ENCODE measurements at places on chromosomes 16 and 17.
A peak's percentile ranks its signal among the peaks of the same experiment; 100 is the strongest.

- DNase-seq: peak; percentile 20
Measured at GRCh38 chr16:27355610-27356009, 41.8 kb downstream of the IL4R start.

- no peak for DNase-seq
Measured at GRCh38 chr16:87414251-87414680, 22.1 kb downstream of the MAP1LC3B start.

- no peak for DNase-seq
Measured at GRCh38 chr16:69188236-69188549, 1.2 kb downstream of the SNTB2 start.

DNA sequence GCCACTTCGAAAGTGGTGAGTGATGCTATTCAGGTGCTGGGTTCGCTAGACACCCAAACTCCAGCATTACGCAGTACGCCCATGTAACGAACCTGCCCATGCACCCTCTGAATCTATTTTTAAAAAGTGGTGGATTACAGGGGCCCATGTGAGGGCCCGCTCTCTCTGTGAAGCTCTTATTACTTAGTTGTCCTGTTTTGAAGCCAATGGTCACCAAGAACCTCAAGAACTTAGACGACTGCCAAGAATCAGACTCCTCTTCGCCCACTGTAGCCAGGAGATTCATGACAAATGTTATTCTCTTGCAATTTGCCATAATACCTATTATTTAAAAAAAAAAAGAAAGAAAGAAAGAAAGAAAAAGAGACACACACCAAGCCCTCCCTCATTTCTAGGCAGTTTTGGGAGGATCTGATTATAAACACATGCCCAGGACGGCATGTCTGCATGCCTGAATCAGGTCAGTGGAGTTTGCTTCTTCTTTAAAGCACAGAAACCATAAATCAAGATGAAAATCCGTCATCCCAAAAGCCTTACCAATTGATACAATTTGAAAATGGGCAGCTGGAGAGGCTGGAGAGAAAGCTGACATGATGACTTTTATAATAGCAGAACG is 108.6 kb downstream of the IRX3 start:
- DNase-seq: no peak

DNA sequence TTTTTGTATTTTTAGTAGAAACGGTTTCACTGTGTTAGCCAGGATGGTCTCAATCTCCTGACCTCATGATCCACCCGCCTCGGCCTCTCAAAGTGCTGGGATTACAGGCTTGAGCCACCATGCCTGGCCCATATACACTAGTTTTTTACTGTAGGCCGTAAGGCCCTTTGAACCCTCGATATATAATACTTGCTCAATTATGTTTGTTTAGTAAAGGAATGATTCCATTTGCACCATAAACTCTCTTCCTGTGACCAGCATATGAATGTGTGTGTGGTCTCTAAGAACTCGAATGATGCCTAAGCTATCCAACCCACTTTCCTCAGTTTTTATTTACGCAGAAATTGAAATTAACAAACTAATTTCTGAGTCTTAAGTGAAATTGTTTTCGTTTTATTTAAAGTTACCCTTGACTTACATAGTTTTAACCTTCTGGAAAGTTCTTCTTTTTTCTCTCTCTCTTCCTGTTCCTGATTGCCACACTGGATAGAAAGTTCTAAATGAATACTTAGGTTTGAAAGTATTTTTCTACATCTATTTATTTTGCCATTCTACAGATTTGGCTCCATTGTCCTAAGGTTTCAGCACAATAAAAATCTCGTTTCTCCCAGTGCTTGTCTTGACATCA is 37.9 kb downstream of the PIGL start:
- no peak for DNase-seq

GRCh38 chr17:60065136-60065535 is 13.6 kb downstream of the HEATR6 start:
- DNase-seq: peak; percentile 32

DNA sequence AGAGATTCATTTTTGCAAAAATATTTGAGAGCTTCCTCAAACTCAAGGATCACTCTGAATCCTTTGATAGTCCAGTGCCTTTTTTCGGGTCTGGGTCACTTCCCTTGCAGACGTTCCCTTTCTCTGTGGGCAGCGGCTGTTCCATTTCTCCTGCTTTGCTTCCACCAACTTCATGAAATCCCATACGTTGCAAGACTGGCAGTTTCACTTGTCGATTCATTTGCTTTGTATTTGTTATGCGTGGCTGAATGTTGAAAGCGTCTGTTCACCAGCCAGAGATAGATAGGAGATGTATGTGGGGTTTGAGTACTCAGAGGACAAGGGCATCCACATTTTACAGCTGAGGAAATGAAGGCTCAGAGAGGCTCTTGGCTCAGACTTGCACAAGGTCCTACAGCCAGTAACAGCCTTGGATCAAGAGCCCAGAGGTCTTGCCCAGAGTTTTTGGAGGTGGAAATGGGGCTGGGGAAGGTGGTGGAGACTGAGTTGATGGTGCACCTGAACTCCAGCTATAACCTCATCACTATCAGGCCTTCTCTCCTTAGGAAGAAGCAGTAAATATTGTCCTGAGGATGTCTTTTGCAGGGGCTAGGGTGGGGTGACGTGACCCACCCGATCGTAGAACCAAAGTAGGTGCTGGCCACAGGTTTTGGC is 1.3 kb upstream of the CCDC102A start:
- no peak for DNase-seq

DNA sequence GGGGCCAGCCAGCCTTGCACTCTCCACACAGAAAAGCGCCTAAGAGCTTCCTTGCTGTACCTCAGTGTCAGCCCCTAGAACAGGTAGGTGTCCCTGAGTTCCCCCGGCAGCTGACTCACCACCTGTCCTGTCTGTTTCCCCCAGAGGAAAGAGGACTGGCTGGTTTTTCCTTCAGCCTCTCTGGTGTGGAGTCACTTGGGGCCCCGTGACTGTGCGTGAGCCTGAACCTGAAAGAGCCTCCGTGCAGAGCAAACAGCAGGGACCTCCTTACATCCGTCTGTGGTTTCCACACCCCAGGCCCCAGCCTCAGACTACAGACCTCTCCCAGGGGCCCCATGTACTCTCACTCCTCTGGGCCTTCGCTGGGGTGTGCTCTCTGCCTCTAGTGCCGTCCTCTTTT is 87.8 kb downstream of the GNAO1 start:
- DNase-seq: no peak

- no peak for DNase-seq
Measured at GRCh38 chr17:3910420-3911270, 5.6 kb downstream of the P2RX1 start.

GRCh38 chr17:28737770-28738679 is 5.8 kb upstream of the TRAF4 start:
- DNase-seq: no peak

DNA sequence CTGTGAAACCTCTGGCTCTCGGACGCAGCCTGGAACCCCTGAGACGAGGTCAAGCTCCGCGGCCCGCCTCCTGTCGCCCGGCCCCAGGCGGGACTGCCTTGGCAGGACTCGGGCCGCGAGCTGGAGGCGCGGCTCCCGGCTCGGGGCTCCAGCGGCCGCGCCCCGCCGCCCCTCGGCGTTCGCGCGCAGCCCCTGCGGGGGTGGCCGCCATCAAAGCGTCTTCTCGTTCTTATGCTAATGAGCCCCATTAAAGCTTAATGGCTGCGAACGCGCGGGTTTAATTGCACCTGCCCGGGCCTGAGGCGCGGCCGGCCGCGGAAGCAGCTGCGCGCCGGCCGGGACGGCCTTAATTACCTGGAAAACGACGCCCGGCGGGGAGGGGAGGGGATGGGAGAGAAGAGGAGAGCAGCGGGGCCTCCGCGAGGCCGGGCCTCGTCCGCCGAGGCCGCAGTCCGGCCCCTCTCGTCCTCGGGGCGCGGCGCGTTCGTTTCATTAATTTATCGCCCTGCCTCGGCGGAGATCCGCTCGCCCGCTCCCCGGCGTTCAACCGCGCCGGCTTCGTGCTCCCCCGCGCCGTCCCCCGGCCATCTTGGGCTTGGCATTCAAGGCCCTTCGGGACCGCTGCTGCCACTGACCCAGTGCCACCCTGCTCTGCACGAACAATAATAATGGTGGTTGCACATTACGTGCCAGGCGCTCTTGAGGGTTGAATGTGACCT is 19.2 kb downstream of the RAI1 start:
- no peak for DNase-seq

- DNase-seq: no peak
Measured at GRCh38 chr16:83933885-83934683, 19.0 kb upstream of the OSGIN1 start.

DNA sequence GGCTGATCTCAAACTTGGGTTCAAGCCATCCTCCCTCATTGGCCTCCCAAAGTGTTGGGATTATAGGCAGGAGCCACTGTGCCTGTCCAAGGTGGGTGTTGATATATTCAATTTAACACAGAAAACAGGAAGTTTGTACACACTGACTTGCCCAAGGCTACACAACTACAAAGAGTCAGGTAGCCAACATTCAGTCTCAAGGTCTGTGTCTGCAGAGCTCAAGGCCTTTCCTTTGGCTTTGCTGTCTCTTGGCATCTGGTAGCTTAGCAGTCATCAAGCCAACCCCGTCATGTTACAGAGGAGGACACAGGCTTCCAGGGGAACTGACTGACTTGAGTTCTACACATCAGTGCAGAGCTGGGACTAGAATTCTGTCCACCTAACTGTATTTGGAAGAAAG is 11.9 kb upstream of the MEFV start:
- no peak for DNase-seq

GRCh38 chr17:48486557-48486956 is 44.3 kb downstream of the HOXB1 start:
- peak; percentile 95 for DNase-seq

- DNase-seq: no peak
Measured at GRCh38 chr17:37147301-37147812, 198.6 kb downstream of the AATF start.

DNA sequence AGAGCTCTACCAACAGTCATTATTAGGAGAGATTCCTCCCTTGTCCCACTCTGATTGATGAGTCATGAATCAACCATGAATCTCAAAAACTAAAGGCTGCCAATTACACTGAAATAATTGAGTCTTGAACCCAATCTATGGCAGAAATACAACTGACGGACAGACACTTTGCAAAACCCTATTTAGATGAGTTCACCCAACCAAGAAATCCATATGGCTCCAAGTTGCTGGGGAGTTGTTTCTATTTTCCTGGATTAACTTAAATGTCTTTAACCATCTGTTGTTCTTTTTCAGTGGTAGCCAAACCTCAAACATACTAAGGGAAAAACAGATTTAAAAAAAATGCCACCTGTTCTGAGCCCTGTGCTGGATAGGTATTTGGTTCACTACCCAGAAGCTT is 151.0 kb downstream of the SHISA9 start:
- no peak for DNase-seq

GRCh38 chr16:14321542-14321941 is 250.4 kb downstream of the MRTFB start:
- DNase-seq: no peak

- DNase-seq: no peak
Measured at GRCh38 chr16:23409522-23409921, 43.5 kb downstream of the COG7 start.

DNA sequence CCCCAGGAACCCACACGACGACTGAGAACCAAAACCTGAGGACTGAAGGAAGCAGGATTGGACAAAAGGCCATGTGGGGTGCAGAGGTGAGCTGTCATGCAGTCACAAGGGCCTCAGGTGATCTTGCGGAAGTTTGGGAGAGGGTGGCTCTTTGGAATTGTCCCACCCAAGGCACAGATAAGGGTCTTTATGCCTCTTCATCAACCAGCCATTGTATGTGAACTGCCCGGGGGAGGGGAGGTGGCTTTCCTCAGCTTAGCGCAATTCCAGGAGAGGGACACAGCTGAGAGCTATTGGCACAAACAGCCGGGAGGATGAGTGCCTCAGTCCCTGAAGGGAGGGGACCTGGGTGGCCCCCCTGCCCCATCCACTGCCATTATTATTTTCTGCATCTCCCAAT is 55.1 kb upstream of the PHOSPHO1 start:
- no peak for DNase-seq

DNA sequence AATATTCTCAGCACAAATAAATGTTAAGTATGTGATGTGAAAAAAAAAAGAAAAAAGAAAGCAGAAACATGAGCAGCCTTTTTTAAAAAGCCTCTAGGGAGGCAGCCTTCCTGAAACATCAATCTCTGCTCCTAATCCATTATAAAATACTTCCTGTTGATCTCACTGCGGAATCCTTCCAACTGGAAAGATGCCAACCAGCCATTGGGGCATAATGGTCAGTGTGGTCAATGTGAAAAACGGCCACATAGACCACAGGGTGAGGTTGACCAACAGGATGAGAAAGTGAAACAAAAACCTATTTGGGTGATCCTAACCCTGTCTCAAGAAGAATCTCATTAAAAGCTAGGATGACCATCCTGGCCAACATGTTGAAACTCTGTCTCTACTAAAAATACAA is 26.1 kb upstream of the ABCA8 start:
- peak; percentile 92 for DNase-seq

GRCh38 chr17:65892912-65893377 is 299.0 kb downstream of the CEP112 start:
- no peak for DNase-seq

DNA sequence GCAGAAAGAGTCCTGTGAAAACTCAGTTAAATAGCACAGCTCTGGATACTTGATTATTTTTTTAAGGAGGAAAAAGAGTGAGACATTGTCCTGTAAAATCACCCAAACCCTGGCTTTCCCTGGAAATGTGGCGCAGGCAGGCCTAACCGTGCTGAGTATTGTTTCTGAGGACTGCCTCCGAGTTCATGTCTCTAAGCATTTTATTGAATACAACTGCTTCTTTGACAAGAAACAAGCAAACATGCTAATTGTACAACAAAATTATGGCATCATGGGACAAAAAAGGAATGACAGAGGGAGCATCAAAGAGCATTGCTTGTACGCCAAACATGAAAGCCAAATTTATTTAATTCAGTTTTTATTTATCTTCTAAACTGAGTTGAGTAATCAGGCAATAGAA is 64.5 kb upstream of the HSBP1 start:
- no peak for DNase-seq

GRCh38 chr17:31266042-31266441 is 31.0 kb downstream of the OMG start:
- peak; percentile 13 for DNase-seq

DNA sequence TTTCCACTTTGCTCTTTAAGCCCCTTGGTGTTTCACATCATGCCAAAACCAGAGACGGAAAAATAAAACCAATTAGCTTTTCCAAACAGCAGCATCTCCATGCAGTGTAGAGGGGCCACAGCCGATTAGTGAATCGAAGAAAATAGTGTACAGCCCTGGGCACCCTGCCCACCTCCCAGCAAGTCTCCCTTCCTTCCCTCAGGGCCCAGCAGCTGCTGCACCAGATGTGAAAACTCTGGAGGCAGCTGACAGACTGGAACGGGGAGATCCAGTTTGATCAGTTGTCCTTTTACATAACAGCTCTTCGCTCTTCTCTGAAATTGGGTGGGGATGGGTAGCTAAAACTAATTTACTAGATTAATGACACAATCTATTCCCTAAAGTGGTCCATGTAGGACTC is 19.3 kb downstream of the TMEM11 start:
- peak; percentile 71 for DNase-seq

GRCh38 chr16:68902003-68902968 is 59.0 kb downstream of the TANGO6 start:
- DNase-seq: peak; percentile 42

GRCh38 chr17:40084477-40084876 is 15.9 kb downstream of the NR1D1 start:
- DNase-seq: no peak
